Stimulated activated CD8-positive, alpha-beta memory T cell treated with anti-CD3 and anti-CD28 coated beads, Interleukin-4, amount 100 ng/mL, for 24 hours (primary cell): ENCODE measurements at places on chromosomes 1 and 21.

DNA sequence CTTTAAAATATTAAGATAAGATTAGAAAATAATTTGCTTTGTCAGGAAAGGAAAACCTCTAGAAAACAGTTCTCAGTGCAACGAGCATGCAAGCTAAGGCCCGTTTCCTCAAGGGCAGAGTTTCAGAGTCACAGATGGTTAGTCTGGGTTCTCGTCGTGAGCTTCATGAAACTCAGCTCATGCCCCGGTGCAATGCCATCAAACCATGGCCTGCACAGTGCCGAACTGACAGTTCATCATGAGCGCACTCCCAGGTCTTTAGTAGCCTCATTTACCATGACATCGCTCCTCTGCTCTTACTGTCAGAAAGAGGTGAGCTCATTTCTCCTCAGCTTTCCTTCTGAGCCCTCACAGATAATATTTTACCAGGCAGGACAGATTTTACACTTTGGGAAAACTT is 319.2 kb downstream of the NTNG1 start:
- no peak for DNase-seq

DNA sequence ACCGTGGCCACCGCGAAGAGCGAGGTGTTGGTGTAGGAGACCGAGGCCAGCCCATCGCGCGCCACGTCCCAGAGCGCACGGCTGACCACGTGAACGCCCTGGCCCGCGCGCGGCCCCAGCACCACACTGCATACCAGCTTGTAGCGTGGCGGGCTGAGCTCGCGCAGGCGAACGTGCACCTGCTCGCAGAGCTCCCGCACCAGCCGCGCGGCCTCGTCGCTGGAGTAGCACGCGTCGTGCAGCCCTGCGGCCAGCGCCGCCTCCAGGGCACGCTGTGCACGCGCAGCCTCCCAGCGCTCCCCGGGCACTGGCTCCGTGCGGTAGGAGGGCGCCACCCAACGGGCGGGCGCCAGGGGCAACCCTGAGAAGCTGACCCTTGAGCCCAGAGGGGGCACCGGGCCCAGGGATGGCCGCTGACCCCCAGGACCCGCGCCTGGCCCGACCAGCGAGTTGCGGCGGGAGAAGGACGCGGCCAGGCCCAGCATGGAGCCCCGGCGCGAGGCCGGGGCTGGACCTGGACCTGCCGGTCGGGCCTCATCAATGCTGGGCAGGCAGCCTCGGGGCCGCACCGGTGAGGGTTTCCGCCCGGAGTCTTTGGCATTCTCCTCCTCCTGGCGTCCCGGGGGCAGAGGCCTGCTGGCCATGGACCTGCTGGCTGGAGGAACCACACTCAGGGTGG is 987 bp downstream of the DYNLT4 start:
- no peak for DNase-seq

DNA sequence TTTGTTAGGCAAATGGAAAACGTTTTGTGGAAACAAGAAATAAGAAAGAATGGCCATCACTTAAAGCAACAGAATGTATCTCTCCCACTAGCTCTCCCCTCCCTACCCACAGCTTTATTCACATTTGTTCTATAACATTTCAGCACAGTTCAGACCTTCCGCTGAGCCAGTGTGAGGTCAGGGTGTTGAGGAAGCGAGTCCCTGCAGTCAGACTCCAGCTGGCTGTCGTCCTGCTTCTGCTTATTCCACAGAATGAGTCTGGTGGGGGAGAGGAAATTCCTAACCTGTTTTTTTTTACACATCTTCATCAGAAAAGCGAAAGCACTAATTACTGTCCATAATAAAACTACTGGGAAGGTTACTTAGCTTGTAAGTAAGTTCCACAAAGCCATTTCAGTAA is 39.0 kb downstream of the MRPL39 start:
- DNase-seq = no peak

GRCh38 chr1:232627645-232628334 is 2.1 kb downstream of the SIPA1L2 start:
- no peak for DNase-seq

DNA sequence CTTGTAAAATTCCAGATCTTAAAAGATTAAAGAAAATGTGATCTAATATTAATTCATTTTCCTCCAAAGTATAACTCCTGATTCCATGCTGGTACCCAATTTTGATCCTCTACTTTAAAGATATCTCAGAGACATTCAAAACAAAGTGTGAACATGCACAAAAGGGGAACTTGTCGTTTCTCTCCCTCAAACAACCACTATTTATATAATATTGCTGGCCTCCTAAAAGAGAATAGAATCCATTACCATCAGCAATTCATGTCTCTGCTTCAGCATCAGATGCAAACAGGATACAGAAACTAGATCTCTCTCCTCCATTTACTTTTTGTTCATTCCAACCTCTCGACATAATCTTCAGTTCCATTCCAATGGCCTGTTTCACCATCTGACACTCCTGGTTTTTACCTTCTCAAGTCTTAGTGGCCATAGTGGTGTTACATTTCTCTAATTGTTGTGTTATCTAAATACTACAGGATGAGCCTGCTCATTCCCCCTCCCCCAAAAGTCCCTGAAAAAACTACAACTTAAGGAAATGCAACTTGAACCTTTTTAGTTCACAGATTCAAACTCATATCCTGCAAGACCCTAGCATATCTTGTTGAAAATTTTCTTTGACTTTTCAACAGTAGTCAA is 4.1 kb downstream of the NRIP1 start:
- no peak for DNase-seq

DNA sequence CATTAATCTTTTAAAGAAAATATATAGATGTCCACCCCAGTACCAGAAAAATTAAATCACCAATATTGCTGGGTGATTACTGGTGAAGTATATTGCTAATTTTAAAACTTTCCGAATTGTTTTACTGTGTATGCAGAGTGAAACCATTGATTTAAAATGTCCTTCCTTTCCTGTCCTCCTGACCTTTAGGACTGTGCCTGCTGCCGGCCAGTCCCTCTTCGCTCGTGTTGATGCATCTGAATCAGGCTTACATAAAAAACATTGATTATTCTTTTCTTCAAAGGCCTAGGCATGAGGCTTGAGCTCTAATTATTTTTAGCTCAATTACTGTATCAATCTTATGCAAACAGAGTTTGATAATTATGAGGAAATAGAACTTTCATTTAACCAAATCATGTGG is 1128.1 kb downstream of the BRINP3 start:
- no peak for DNase-seq

- DNase-seq = no peak
Observed at GRCh38 chr1:67853704-67854103, 20.4 kb upstream of the GNG12 start.

- no peak for DNase-seq
Observed at GRCh38 chr1:106517224-106517623, 539.2 kb upstream of the PRMT6 start.

GRCh38 chr1:15088281-15088971 is 65.1 kb upstream of the TMEM51 start:
- DNase-seq = no peak

DNA sequence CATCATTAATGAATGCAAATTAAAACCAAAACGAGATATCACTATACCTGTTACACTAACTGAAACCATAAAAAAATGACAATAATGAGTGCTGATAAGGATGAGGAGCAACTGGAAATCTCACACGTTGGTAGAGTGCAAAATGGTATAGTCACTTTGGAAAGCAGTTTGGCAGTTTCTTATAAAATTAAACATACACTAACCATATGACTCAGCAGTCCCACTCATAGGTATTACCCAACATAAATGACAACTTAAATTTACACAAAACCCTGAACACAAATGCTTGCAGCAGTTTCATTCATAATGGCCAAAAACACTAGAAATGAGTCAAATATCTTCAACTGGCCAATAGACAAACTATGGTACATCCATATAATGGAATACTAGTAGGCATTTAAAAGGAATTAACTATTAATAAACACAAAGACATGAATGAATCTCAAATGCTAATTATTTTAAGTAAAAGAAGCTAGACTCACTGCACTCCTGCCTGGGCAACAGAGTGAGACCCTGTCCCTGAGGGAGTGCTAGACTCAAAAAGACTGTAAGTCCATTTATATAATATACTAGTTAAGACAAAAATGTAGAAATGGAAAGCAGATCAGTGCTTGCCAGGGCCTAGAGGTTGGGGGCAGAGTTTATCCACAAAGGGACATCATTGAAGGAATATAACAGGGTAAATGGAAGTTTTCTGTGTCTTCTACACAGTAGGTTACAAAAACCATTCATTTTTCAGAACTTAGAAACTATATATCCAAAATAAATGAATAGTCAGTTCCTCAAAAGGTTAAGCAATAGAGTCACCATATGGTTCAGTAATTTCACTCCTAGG is 77.4 kb downstream of the EIF4G3 start:
- DNase-seq = no peak

- no peak for DNase-seq
Observed at GRCh38 chr1:216482620-216483019, 59.4 kb upstream of the USH2A start.

- DNase-seq = no peak
Observed at GRCh38 chr1:57165546-57165945, 199.7 kb upstream of the C8B start.

- no peak for DNase-seq
Observed at GRCh38 chr1:27372022-27372807, 2.4 kb downstream of the FCN3 start.

GRCh38 chr1:52328615-52329014 is 37.4 kb downstream of the CC2D1B start:
- DNase-seq = no peak

DNA sequence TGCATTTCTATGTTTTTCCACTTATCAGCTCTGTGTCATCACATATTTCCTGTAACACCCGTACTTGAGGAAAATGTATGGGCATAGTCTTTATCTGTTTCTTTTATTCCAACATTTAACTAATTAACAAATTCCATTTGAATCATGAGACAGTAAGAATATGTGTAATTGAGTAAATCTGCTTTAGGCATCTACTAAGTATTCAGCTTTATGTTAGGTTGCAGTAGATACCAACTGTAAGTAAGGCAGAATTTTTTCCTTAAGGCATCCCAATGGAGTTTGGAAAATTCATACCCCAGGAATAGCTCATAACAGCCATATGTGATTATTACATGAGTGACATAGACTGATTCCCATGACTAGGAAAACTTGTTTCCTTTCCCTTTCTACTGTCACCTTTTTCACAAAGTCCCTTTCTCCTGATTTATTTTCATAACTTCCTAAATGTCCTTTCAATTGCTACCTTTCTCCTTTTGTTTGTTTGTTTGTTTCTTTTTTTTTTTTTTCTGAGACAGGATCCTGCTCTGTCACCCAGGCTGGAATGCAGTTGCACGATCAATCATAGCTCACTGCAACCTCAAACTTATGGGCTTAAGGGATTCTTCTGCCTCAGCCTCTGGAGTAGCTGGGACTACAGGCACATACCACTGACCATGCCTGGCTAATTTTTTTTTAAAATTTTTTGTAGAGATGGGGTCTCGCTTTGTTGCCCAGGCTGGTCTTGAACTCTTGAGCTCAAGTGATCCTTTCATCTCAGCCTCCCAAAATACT is 59.8 kb upstream of the CACYBP start:
- DNase-seq = no peak

DNA sequence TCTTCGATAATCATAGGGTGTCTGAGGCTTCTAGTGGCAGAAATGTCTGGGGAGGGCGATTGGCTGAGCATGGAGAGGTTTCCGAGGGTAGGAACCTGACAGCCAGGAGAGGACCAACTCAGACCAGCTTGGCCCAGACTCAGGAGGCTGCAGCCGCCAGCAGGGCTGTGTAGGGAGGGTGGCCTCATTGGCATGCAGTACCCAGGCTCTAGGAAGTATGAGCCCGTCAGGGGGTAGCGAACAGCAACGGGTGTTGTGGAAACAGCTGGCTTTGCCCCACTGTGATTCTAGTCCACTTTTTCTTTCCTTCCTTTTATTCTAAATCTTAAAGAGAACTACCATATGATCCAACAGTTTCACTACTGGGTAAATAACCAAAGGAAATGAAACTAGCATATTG is 103.3 kb downstream of the DIRAS3 start:
- no peak for DNase-seq
